ENCODE measurements at places on chromosomes 2 and 18.

GRCh38 chr2:46804794-46805193, 110.8 kb downstream of the MCFD2 start:
- DNase-seq = peak; percentile 44

GRCh38 chr2:27929916-27930486, 39.5 kb downstream of the BABAM2 start:
- DNase-seq = no peak

- no peak for DNase-seq
Measured at GRCh38 chr18:46570134-46570533, 86.9 kb downstream of the LOXHD1 start.

DNA sequence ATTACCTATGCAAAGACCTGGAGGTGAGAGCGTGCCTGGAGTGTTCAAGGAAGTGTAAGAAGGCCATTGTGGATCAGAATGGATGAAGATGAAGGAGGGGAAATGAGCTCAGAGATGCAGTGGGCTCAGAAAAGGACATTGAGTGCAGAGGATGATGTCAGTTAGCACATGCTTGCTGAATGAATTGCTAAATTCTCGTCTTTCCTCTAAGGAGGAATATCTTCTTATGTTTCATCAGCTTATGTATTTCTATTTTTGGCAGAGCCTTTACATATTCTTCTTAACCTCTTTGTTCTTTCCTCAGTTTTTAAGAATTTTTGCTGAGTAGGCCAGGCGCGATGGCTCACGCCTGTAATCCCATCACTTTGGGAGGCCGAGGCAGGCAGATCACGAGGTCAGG, 30.9 kb downstream of the FAM171B start:
- no peak for DNase-seq

DNA sequence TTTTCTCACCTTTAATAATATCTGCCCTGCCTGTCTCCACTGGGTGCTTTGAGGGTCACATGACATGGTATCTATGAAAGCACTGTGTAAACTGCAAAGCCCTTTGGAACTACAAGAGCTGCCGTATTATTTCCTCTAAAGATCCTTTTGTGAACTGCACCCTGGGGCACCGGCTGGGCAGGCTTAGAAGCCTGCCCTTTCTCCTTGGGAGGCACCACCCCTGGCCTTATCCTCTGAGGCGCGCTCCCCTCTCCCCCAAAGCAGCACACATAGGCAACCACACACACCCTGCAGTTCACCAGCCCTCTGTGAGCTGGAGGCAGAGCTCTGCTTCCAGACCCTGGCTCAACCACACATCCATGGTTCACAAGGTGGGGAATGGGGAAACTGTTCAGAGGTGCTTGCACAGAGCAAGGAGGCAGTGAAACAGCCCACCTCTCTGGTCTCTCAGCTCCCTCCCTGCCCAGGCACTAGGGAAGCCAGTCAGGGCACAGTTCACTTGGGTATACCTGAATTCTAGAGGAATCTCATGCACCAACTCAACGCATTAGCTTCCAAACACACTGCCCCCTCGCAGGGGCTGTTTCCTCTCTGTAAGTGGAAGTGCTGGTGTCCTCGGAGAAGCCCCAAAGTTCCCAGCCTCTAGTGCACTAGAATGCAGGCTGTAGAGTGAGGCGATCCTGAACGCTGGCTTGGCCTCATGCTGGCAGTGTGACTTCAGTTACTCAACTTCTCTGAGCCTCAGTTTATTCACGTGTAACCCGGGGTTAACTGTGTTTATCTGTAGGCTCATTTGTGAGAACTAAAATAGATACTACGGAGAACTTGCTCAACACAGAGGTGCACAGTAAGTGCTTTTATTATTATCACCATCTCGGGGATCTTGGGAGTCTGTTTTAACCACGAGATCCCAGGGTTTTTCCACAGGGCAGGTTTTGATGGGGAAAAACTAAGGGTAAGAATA, 11.0 kb downstream of the SIGLEC15 start:
- no peak for DNase-seq

DNA sequence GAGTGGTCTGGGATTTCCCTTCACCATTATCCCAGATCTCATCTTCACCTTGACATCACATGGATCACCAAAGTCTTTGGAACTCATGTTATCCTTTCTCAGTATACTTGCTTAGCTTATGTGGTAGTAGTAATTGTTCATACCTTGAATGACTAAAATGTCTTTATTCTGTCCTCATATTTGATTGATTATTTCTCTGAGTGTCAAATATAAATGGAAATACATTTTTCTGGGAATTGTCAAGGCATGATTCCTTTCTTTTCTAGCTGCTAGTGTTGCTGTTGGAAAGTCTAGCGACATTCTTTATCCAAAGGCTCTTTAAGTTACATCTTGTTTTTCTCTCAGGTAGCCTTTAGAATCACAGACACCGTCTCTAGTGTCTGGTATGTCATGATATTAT, 334.4 kb downstream of the CMPK2 start:
- DNase-seq = no peak

DNA sequence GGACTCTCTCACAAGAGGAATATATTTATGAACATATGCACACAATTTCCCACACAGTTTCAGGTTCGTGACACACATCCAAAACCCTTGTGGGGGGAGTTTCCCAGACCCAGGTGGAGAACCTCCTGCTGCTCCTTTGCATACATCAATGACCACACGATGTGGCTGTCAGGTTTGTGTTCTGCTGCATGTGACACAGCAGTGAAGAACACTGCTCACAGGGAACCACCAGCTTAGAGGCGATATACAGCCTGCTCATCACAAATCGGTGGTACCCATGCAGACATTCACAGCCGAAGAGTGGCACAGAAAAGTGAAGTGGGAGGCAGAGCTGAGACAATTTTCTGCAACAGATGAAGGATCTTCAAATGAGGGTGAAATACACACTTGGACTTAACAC, 175.6 kb upstream of the ZFP36L2 start:
- no peak for DNase-seq

- DNase-seq = no peak
Measured at GRCh38 chr2:205270689-205271088, 411.6 kb upstream of the NRP2 start.

GRCh38 chr2:176865336-176865735, 347.3 kb upstream of the HNRNPA3 start:
- DNase-seq = no peak

GRCh38 chr18:54696616-54697293, 105.7 kb downstream of the DYNAP start:
- DNase-seq = no peak

DNA sequence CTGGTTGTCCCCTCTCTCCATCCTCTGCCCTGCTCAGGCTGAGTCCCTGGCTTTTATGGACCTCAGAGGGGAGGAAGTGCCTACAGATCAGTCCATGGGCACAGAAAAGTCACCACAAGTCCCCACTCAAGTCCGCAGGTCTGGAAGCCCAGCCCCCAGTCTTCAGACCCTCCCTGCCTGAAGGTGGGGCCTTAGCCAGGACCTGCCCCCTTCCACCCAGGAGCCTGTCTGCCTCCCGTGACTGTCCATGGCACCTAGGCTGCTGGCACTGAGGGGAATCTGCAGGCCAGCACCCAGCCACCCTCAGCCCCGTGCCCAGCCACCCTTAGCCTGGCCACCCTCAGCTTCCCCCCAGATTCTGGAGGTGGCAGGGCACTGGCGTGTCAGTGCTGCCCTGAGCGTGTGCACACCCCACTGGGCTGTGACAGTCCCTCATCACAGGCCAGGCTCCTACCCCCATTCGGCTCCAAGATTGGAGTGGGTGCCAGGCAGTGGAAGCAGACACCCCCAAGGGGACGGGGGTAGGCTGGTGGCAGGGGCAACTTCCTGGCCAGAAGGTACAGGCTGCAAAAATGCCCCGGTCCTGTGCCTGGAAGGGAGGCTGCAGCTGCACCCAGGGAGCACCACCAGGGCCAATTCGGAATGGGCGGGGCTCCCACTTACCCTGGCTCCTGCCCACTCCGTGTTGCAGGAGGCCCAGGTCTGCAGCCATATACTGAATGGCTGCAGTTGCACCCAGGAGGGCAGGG, 154.7 kb upstream of the RMP24 start:
- no peak for DNase-seq

DNA sequence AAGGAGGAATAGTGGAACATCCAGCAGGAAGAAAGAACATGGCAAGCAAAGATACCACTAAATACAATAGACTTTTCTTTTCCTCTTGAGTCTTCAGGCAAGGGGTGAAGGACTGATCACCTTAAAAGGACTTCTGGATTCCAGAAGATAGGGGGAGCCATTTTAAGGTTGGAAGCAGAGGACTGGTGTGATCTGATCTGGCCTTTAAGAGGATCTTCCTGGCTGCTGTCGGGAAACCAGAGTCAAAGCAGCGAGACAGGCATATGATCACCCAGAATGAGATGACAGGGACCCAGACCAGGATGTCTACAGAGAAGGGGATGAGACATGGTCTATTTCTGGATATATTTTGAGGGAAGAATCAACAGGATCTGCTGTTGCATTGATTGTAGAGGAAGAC, 558.0 kb downstream of the STK39 start:
- no peak for DNase-seq

Data from HCEC 1CT (cell line).